ENCODE measurements at places on chromosomes 7 and 10. TPM values are rescaled to one million over a fixed set of nuclear protein-coding genes. Genes with fewer than 3 reads are reported as not detected.
A peak's percentile ranks its signal among the peaks of the same experiment; 100 is the strongest.

DNA sequence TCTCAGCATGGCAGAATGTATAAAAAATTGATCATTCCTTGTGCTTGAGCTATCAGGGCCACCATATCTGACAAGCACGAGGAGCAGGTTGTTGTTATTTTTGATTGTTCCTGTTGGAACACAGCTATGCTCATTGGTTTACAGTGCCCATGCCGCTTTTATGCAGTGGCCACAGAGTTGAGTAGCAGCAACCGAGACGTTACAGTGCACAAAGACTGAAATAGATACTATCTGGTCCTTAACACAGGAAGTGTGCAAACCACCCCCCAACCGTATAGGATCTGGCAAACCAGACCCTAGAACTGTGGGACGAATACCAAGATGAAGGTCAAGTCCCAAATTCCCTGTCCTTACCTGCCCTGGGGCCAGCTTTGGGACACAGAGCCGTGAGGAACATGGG, 216.6 kb downstream of the KLF6 start:
- peaks cover 24% of the 10 kb centered on the region for H3K4me1 ChIP-seq
- no peak for DNase-seq
- peaks cover 2% of the 10 kb centered on the region for H3K27me3 ChIP-seq
- H3K36me3 ChIP-seq, result peaks cover 1% of the 10 kb centered on the region
- H3K27ac ChIP-seq, result no peak overlapping the region

GRCh38 chr7:36736090-36736898, 12.0 kb upstream of the AOAH start:
- peaks cover 41% of the 10 kb centered on the region for H3K4me1 ChIP-seq
- H3K36me3 ChIP-seq, result peaks cover 13% of the 10 kb centered on the region
- no peaks in the 10 kb centered on the region for H3K27me3 ChIP-seq
- H3K4me3 ChIP-seq, result no peak overlapping the region
- H3K27ac ChIP-seq, result peak overlapping the region; percentile 80

DNA sequence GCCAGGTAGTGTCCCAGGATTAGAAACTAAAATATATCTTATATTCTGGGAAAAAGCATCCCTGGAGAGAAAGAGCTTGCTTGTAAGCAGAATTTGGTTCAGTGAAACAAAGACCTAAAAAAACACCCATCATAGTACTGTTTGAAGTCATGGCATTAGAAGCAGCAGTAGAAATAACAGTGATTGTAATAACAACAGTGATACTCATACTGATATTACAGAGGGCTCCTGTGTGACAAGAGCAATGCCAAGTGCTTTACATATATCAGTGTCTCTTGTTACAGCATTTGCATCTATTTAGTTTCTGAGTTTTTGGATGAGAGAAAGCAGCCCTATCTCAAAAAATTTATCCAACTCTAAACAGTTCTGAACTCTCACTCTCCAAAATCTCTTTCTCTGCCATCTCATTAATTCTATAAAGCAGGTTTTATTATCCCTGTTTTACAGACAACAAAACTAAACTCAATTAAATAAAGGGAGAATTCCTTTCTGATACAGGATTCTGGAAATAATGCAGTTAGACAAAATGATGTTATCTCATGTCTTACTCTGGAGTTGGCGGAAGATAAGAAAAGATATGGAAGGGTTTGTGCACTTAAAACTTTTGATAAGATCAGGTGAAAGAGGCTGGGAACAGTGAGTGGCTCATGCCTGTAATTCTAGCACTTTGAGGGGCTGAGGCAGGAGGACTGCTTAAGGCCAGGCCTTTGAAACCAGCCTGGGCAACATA, 146.5 kb upstream of the AOAH start:
- no peak for DNase-seq
- H3K4me1 ChIP-seq, result peaks cover 22% of the 10 kb centered on the region
- no peaks in the 10 kb centered on the region for H3K27me3 ChIP-seq

DNA sequence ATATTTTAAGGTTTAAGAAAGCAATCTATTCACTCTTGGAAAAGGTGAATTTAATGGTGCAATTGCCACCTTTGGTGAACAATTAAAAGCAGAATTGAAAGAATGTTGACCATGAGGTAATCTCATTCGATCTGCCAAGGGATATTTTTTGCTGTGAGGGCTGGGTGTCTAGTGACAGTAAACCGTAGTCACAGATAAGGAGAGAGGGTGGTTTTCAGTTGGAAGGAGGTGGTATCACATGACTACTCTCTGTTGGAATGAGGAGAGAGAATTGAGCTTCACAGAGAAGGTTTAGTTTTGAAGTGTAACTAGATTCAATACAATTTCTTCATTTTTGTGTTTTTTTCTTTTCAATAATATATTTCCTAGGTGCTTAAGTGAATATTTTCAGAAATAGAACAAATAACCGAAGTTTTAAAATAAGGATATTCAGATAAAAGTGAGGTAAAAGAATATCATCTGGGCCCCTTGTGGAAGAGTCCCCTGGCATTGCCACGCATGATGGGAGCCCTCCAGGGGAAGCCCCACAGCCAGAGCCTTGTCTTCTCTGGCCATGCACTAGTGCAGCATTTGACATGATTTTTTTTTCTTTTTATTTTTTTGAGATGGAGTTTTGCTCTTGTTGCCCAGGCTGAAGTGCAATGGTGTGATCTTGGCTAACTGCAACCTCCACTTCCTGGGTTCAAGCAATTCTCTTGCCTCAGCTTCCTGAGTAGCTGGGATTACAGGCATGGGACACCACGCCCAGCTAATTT, 73.4 kb downstream of the GPR141 start:
- H3K4me1 ChIP-seq, result no peaks in the 10 kb centered on the region
- DNase-seq, result no peak
- peaks cover 6% of the 10 kb centered on the region for H3K27me3 ChIP-seq
- H3K27ac ChIP-seq, result no peak overlapping the region

DNA sequence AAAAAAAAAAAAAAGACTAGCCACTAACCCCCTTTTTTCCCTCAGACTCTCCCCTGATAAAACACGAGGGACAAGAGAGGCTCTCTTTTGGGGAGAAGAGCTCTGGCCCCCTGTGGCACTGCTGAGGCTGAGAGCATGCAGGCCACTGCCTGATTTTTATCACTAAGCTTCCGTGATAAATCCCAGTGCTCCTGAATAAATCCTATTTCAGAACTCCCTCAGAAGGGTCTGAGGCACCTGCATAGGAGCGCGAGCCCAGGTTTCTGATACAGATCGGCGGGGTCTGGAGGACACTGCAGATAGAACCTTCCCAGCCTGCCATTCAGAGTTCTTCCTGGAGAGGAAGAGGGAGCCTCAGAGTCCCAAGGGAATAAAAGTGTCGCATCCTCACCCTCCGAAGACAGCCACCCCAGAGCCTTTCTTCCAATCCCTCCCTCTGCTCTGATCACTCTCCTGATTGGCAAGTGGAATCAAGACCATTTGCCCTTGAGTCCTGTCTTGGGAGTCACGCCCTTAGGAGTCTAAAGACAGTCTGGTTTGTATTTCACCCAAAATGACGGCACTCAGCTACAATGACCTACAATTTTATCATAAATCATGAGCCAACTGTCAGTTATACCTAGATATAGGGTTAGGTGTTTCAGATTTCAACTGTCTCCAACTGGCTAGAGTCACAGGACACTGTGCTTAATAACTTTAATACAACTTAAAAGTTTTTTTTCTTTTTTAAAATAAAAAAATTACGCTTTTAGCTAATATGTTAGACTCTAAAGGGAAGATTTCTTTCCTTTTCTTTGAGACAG, 153.5 kb downstream of the RNF216 start:
- no peaks in the 10 kb centered on the region for H3K36me3 ChIP-seq
- DNase-seq, result no peak
- no peak overlapping the region for H3K27ac ChIP-seq
- no peak overlapping the region for H3K4me3 ChIP-seq
- peaks cover 1% of the 10 kb centered on the region for H3K27me3 ChIP-seq

- no peak for DNase-seq
- no peaks in the 10 kb centered on the region for H3K36me3 ChIP-seq
- no peaks in the 10 kb centered on the region for H3K4me1 ChIP-seq
- no peak overlapping the region for H3K4me3 ChIP-seq
- H3K27ac ChIP-seq, result no peak overlapping the region
Measured at GRCh38 chr7:125032943-125033342, 103.3 kb upstream of the POT1 start.

DNA sequence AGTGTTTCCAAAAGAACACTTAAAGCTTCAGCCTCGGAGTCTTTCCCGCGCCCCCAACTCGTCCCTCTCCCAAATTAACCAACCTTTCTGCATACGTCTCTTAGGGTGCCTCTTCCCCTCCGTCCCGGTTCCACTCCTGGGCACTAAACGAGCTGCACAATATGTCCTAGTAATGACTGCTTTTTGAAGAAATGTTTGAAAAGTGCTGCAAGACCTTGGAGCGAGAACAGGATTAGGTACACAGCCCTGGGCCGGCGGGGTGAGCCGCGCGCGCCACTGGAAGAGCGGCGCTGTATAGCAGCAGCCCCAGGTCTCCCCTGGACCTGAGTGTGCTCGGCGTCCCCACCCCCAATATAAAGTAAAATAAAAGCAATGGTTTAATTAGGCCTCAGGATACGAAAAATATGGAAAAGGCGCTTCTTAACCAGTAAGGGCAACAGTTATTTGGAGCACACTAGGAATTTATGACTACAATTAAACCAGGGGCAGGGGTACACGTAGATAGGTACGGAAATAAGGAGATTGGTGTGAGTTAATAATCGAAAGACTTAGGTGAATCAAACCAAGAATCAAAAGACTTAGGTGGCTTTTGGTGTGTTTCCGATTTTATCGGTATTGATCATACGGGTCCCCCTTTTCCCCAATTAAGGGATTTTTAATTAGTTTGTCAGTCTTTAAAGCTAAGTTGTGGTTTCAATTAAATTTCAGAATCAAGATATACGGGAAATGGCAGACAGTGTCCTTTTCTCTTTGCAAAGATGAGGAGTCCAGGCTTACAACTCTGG, 1.9 kb downstream of the TET1 start:
- H3K4me3 ChIP-seq, result peak overlapping the region; percentile 53
- H3K4me1 ChIP-seq, result peaks cover 32% of the 10 kb centered on the region
- H3K27me3 ChIP-seq, result peaks cover 59% of the 10 kb centered on the region
- no peak overlapping the region for H3K27ac ChIP-seq
- no peak for DNase-seq
- peaks cover 4% of the 10 kb centered on the region for H3K36me3 ChIP-seq

- DNase-seq, result no peak
- no peak overlapping the region for H3K4me3 ChIP-seq
- H3K4me1 ChIP-seq, result peaks cover 38% of the 10 kb centered on the region
- no peak overlapping the region for H3K27ac ChIP-seq
- H3K27me3 ChIP-seq, result no peaks in the 10 kb centered on the region
Measured at GRCh38 chr10:74025380-74025978, 27.6 kb downstream of the VCL start.

- DNase-seq, result no peak
- H3K4me3 ChIP-seq, result no peak overlapping the region
- H3K4me1 ChIP-seq, result no peaks in the 10 kb centered on the region
Measured at GRCh38 chr7:95593343-95593742, 3.0 kb downstream of the PDK4 start.

DNA sequence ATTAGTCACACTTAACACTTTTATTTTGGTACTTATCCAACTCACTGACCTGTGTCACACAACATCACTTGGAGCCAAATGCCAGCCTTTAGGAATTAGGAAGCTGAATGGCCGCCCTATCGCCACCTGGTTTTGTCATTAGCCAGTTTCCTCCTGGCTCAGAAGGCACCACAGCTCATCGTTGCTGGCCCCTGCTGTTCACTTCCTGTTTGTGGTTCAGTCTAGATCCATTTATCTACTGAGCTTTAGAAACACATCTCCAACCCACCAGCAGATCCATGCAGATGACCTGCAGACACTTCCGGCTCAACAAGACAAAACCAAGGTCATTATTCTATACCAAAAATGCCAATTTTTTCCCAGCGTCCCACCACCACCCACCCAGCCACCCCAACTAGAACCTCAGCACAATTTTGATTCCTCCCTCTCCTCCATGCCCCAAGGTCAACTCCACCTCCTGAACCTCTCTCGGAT, 193.5 kb upstream of the NEBL start:
- no peak overlapping the region for H3K27ac ChIP-seq
- H3K27me3 ChIP-seq, result peaks cover 1% of the 10 kb centered on the region
- no peak for DNase-seq
- no peaks in the 10 kb centered on the region for H3K4me1 ChIP-seq

DNA sequence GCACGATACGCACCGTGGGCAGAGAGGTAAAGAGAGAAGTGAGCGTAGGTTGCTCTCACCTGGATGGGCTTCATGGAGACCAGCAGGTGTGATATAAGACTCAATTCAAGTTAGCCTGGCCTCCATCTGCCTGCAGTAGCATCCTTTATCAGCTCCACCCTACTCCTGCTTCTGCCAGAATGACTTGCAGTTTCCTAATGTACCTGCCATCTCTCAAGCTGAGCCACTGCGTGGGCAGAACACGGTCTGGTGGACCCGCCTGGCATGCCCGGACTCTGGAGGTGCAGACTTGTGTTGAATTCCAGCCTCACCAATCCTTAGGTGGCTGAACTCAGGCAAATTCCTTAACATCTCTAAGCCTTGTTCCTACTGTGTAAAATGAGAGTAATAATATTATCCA, 64.3 kb downstream of the STEAP1B start:
- DNase-seq, result no peak
- H3K27ac ChIP-seq, result no peak overlapping the region
- no peak overlapping the region for H3K4me3 ChIP-seq
- peaks cover 4% of the 10 kb centered on the region for H3K4me1 ChIP-seq

GRCh38 chr10:22531441-22531840, 182.9 kb downstream of the PIP4K2A start:
- DNase-seq, result no peak
- no peaks in the 10 kb centered on the region for H3K27me3 ChIP-seq
- H3K36me3 ChIP-seq, result peaks cover 27% of the 10 kb centered on the region
- H3K27ac ChIP-seq, result no peak overlapping the region
- H3K4me1 ChIP-seq, result no peaks in the 10 kb centered on the region
- H3K4me3 ChIP-seq, result no peak overlapping the region

- no peaks in the 10 kb centered on the region for H3K27me3 ChIP-seq
- H3K4me3 ChIP-seq, result no peak overlapping the region
Measured at GRCh38 chr7:153087498-153087897, 327.9 kb downstream of the ACTR3B start.

DNA sequence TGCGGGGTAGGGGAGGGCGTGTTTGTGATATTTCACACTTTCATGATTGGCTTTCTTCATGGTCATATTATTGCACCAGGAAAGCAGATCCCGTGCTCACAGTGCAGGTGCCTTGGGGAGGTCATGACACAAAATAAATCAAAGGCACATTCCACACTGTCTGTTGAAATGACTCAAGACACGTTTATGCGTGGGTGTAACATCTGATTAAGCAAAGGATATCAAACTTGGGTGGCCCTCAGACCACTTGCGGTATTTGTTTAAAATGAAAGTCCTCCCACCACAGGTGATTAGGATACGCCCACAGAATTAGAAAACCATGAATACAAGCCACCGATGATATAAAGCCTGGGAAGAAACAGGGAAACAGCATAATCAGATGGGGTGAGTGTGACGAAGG, 51.1 kb downstream of the SVIL start:
- peaks cover 12% of the 10 kb centered on the region for H3K4me1 ChIP-seq
- H3K27ac ChIP-seq, result no peak overlapping the region
- no peaks in the 10 kb centered on the region for H3K36me3 ChIP-seq

Gene TMEM168
- total RNA-seq, result 18.2 TPM

Gene APBB1IP
- total RNA-seq, result 43.6 TPM

Gene CYP3A4
- not detected for total RNA-seq

Data from activated T-helper 1 cell treated with anti-CD3 and anti-CD28 coated beads, Interleukin-12 subunit alpha, Interleukin-12 subunit beta, Interleukin-2, Interleukin-4 antibody, amounts not matched to agents 30 ng/mL and 10 ng/mL and 1 ng/mL, durations not matched to agents 14 hours and 24 hours and 36 hours (primary cell).